Esophagus squamous epithelium (tissue), 5 donors: ENCODE measurements at places on chromosomes 3 and 15.

DNA sequence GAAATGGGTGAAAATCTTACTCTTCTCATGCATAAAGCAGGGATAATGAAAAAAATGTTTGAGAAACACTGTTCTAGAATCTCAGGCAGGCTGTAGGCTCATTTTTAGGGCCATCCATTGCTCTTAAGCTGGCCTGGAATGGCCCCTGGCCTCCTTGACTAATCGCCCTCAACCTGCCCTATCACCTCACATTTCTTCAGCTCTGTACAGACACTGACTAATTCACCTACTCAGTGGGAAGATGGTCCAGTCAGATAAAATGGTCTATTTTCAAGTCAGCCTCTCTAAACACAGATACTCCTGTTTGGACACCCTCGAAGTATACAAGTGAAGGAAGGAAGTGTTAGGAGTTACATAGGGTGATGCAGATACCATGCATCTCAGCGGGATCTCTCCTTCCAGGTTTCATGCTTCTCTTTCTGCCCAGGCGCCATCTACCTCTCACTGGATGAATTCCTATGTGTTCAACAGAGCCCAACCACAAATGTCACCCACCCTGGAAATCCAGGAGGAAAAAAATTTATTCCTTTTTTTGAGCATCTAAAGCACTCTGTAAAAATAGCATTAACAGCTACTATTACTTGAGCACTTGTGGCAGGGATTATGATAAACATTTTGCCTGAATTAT lies 12.1 kb downstream of the FMN1 start:
- no peak for DNase-seq

GRCh38 chr3:8490079-8490552 lies 11.5 kb upstream of the LMCD1 start:
- DNase-seq = no peak

DNA sequence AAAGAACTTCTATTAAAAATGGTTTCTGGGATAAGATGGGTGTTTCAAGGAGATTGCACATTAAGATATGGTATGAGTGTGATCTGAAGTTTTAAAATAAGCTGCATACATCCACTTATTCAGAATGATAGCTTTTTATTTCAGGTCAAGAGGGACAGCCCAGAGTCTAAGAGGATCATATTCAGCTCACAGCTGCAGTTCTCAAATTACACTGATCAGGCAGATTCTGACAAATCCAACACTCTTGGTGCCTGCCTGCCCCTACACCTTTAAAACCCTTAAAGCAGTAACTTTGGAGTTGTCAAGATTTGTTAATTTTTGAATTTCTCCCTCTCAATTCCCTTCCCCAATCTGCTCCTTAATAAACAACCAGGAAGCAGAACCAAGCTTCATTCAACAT lies 9.1 kb upstream of the TMEM87A start:
- DNase-seq = no peak

- DNase-seq = no peak
These were observed 116.6 kb upstream of the PRR20G start for GRCh38 chr3:127404221-127405009.

GRCh38 chr3:159919873-159920272 lies 68.8 kb upstream of the IL12A start:
- DNase-seq = no peak

GRCh38 chr3:69020424-69020823 lies 6.9 kb upstream of the EOGT start:
- DNase-seq = no peak

DNA sequence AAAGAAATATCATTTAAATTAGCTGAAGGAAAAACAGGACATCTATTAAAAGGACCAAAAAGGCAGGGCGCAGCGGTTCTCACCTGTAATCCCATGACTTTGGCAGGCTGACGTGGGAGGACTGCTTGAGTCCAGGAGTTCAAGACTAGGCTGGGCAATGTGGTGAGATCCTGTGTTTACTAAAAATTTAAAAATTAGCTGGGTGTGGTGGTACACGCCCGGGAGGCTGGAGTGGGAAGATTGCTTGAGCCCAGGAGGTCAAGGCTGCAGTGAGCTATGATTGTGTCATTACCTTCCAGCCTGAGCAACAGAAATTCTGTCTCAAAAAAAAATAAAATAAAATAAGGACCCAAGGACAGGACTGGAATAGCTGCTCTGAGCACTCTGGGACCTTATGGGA lies 16.2 kb upstream of the HERC1 start:
- DNase-seq = no peak

GRCh38 chr3:28502397-28502937 lies 153.8 kb upstream of the AZI2 start:
- no peak for DNase-seq

DNA sequence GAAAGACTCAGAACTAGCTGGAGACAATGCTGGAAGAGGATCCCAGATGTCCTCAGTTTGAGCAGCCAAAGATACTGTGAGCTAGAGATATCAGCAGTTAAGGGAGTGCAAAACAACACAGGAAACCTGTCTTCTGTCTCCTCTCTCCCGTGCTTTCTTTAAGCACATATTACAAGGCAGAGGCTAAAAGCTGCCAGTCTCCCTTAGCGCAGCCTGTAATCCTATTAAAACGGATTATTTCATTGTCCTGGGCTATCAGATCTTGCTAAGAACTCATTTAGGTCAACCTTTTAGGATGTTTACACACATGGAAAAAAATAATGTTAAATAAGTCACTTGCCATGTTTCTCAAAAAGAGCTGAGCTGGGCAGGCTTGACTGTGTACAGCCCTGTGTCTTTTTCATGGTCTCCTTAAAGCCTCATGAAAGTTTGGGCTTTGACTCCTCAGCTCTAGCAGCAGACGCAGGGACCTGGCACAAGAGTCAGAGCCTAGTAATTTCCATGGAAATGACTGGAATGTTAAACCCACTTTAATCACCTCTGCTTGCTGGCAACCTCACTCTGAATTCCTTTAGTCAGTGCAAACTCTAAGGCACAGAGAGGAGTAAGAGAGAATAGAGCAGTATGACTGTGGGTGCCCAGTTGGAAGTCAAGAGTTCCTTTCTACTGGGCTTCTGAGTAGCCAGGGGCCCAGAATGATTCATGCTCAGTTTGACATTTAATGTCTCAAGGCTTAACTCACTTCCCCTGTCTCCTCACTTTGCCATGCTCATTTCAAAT lies 491.9 kb downstream of the NTRK3 start:
- DNase-seq = no peak

- no peak for DNase-seq
These were observed 2.0 kb downstream of the AP2M1 start for GRCh38 chr3:184176377-184177330.

DNA sequence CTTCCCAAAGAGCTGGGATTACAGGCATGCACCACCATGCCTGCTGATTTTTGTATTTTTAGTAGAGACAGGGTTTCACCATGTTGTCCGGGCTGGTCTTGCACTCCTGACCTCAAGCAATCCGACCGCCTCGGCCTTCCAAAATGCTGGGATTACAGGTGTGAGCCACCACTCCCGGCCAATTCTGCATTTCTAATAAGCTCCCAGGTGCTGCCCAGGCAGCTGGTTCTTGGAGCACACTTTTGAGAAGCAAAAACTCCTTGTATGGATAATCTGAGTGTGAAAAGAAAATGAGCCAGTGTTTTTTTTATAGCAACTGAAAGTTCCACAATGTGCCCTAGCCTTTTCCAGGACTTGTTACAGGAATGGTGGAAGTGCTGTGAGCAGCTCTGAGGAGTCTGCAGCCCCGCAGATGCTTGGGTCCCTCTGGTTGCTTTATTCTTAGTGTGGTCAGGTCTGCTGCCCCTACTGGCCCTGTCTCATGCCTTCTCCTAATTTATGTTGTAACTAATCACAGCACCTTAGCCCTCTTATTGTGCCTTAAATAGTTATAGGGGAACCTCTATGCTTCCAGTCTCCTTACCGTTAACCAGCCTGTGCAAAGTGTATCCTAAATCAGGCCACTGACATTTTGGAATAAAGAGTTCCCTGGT lies 13.5 kb upstream of the KCNAB1 start:
- DNase-seq = no peak

DNA sequence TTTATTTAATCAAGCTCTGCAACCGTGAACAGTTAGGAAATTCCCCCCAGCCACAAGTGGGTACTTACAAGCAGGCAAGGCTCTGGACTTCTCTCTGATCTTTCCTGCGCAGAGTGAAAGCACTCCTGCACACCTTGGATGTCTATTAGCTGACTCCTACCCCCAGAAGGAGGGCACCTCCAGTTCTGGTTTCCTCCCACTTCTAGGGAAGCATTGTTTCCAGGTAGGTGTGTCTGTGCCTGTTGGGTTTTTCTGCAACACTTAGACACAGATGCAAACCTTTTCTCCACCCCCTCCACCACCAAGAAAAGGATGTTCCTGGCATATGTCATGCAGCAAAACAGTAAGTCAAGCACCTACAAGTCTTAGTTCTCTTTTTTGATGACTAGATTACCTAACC lies at the start of gene ZBED2:
Gene ZBED2, minus strand, starts transcription at position 115 of the 400 bp plus-strand sequence. CDS start 1,145 bp downstream, outside the sequence.
- no peak for DNase-seq

DNA sequence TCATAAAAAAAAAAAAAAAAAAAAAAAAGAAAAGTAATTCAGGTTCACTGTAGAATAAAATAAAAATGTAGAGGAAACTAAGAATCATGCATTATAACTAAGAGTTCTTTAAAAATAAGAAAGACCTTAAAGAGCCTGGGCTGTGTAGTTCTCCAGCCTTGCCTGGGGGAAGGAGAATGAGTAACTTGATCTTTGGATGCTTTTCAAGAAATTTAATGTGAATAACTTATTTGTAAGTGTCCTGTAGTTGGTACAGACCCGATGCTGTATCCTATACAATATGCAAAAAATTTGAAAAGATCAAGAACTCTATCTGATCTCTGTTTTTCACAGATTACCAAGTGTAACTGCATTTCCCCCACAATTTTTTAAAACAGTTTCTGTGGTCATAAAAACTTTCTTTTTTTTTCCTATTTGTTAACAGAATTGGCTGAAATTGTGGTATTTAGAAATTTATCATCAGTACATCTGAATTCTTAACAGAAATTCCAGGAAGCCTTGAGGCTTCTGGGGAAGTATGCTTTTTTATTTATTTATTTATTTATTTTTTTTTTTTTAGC lies 195.3 kb downstream of the THRB start:
- no peak for DNase-seq

DNA sequence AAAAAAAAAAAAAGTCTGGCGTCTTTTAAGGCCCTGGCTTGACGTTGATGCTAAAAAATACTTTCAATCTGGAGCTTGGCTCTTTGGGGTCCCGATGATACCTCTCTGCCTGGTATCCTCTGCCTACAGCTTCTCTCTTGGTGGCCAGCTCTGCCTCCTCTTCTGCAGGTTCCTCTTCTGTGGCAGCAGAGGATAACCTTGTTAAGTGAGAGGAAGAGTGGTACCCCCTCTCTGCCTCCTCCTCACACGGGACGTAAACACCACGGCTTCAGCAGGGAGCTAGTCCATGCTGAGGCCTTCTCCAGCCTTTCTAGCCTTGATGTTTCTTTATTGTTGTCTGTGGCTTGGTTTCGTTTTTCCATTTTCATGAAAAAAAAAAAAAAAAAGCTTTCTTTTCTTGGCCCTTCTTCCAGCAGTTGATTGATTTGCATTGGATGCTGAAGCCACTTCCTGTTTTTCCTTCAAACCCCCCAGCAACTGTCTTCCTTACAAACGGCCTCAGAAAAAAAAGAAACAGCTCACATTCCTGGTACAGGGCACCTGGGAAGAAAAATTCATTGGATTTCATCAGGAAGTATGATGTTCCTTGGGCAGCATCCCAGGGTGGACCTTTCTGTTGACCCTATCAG lies 59.7 kb downstream of the RORA start:
- no peak for DNase-seq

DNA sequence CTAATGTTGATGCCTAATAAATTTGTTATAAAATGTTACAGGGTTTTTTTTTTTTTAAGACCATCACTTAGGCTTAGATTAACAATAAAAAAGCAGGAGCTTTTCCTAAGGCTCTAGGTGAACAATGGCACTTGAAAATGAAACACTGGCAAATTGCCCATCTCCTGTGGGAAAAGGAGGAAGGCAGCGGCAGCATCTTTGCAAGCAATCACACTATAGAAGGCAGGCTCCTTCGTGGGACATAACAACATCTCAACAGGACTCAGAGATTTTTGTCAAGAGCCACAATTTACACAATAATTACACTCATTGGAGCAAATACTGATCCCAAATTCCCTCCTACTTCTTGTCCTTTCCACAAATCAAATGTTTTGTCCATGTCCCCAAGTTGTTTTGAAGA lies 646.7 kb downstream of the ROBO2 start:
- no peak for DNase-seq

DNA sequence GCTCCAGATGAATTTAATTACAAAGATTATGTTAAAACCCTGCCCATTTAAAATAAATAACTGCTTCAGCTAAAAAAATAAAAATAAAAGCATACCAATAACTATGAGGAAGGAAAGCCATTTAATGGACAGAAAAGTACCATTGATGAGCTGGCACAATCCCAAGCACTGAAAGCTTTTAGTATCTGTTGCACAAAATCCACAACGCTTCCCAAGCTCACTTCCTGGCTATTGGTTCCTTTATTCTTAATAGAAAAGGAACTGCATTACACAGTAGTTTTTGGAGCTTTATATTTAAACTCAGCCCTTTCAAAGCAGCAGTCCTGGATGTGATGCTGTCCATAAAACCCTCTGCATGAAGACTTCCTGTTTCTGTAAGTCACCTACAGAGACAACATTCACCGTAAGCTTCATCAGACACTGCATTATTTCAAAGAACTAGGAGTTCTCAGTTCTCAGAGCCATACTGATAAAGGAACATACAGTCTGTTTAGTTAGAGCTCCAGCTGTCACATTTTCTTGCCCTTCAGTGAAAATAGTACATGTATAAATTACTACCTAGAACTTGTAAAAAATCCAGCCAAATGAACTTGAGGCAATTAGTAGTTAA lies 81.5 kb downstream of the CSNK1G1 start:
- DNase-seq = no peak

DNA sequence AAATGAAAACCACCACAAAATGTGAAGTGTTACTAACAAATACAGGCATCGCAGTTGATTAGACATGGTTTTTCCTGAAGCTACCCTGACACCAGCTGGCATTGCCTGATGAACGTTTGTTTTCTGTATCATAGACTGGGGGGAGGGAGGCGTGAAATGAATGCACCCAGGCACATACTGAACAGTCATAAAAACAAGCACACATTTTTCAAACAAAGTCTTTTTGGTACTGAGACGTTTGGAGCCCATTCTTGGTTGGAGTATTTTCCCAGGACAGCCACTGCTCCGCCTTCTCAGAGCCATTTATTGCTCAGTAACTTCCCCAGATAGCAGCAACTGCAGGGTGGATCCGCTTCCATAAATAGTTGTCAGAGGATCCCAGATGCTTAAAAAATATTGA lies 52.4 kb downstream of the KLF13 start:
- no peak for DNase-seq

GRCh38 chr15:89494941-89495637 lies 1.3 kb downstream of the RHCG start:
- DNase-seq = no peak

GRCh38 chr3:172106989-172107388 lies 67.6 kb downstream of the FNDC3B start:
- DNase-seq = no peak
